ENCODE measurements at places on chromosomes 13 and 19.

DNA sequence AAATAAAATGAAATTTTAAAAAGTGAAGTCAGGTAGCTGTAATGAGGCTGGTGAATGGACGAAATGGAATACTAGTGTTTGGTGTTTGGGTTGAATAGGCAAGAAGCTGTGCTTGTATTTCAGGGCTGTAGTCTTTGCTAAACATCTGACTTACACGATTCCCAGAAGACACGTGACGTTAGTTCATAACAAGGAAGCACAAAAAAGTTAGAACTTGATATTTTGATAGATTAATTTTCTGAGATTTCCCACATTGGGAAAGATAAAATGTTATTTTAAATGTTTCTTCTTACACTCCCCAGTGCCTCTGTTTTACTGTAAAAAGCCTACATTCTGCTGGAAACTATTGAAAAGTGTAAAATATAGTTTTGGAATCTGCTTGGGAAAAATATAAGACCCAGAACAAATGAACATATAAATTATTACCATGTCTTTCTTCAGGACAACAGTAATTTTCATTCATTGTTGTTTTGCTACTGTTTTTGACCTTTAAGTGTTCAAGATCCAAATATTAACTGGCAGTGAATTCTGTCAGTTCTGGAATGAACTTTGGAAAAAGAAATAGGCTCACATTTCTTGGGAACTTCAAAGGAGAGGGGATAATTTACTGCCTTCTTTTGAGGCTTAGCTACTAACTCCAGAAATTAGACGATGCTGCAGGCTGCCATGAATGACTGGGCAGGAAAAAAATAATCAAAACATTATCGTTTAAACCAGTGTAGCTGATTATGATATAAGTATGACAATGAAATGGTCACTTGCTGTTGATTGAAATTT is 241.3 kb downstream of the SLITRK6 start:
- no peak for DNase-seq

DNA sequence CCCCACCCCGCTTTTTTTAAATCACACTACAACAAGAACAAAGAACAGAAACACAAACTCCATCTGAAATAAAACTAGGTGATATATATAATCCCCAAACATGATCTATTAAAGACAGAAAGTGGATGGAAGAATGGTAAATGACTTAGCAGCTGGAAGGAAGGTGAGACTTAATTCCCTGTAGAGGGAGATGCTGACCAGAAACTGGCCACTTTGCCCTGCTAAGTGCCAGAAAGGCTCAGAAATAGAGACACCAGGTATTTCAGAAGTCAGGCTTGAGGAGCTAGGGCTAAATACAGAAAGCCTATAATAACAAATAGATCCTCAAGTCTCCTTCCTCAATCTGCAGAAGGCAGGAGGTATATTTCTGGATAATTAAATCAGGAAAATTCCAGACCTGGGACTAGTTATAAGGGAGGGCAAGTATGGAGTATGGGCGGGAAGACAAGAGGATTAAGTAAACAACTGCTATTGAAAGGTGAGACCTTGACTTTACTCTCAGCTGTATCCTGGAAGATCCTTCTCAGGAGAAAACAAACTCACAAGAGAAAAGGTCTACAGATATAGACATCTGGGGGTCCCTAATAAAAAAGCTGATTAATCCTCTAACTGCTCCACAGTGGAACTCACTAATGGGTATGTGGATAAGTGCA is 32.2 kb downstream of the MTRF1 start:
- no peak for DNase-seq

GRCh38 chr13:99630269-99630898 is 129.1 kb downstream of the TM9SF2 start:
- DNase-seq = no peak

DNA sequence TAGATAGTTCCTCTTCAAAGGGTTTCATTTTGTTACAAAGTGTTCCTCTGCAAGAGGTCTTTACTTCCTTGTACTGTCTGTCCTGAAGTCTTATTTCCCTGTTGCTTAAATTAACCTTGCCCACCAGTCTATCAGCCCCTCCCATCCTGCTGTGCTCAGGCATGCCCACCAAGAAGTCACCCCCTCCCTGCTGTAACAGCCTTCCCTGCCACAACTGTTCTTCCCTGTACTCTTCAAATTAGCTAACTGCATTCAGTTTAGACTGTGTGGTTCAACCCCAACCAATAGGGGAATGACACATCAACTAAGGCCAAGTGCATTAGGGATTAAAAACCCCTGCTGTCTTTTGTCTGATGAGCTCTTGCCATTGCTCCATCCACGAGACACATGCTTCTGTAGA is 34.4 kb upstream of the ZNF562 start:
- no peak for DNase-seq

DNA sequence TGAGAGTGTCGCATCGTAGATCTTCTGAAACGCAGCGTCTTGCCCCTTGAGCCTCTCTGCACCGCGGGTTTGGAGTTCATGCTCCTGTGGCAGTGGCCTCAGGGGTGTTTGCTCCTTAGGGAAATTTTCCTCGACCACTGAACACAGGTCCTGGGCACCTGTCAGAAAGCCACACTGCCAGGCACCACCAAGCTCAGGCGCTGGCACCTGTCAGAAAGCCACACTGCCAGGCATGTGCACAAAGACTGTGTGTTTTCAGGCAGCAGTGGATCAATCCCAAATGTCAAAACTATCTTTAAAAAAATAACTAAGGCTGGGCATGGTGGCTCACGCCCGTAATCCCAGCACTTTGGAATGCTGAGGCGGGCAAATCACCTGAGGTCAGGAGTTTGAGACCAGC is 87.1 kb downstream of the ATP11A start:
- no peak for DNase-seq

DNA sequence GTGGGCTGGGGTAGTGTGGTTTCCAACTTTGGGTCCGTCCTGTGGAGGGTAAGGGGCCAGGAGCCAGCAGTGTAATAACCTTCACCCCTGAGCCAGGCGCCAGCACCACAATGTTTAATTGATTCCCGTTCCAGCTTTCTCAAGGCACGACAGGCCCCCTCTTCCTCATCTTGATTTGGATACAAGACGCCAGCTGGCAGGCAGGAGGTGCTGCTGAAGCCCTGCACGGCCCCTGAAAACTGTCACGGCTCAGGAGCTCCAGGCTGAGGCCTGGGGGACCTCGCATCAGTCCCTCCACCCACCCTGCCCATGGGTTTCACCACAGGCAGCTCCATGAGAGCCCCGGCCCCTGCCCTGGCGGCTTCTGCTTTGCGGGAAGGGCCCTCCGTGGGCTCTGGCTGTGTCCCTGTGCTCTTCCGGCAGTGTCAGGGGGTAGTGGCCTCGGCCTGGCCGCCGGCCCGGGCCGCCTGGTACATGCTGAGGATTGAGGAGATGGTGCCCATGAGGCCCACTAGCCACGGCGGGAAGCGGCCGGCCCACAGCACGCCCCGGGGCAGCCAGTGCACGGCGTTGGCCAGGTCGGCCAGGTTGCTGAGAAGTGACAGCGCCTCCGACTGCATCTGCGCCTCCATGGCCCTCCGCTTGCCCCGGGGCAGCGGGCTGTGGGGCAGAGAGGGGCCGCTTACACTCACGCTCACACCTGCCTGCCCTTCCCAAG is 11.9 kb downstream of the PEX11G start:
- no peak for DNase-seq

- no peak for DNase-seq
These were observed 17.7 kb upstream of the SEMA6B start for GRCh38 chr19:4577020-4577782.
